ENCODE measurements at places on chromosomes 6 and 20.

DNA sequence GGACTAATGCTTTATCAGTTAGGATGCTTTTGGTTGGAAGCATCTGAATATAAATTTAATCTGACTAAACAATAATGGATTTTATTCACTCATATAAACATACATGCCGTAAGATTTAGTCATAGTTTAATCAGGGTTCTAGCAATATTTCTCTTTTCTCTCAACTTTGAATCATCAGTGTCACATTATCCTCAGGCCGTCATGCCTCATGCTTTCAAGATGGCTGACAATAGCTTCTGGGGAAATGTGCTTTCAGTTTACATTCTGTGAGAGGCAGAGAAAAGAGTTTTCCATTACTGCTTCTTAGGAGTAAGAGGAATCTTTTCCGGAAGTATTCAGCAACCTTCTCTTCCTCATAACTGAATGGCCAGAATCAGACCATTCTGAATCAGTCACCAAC, 162.2 kb downstream of the GJA1 start:
- no peak for DNase-seq

DNA sequence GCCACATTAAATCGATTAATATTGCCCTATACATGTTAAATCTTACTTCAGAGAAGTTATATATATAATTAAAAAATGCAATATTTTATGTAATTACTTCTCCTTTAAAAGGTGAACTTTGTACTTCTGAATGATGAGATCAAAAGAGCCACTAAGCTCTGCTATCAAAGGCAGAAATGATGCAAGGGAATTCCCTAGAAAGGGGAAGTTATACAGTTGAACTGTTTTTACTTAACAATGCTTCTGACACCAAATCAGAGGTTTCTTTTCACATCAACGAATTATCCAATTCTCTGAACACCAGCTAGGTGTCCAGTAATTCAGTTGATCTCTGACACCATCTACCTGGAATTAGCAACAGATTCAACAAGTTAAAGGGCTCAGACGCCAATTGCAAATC, 319.9 kb upstream of the TSHZ2 start:
- no peak for DNase-seq

GRCh38 chr6:103729658-103730057, 1130.1 kb downstream of the HACE1 start:
- no peak for DNase-seq

DNA sequence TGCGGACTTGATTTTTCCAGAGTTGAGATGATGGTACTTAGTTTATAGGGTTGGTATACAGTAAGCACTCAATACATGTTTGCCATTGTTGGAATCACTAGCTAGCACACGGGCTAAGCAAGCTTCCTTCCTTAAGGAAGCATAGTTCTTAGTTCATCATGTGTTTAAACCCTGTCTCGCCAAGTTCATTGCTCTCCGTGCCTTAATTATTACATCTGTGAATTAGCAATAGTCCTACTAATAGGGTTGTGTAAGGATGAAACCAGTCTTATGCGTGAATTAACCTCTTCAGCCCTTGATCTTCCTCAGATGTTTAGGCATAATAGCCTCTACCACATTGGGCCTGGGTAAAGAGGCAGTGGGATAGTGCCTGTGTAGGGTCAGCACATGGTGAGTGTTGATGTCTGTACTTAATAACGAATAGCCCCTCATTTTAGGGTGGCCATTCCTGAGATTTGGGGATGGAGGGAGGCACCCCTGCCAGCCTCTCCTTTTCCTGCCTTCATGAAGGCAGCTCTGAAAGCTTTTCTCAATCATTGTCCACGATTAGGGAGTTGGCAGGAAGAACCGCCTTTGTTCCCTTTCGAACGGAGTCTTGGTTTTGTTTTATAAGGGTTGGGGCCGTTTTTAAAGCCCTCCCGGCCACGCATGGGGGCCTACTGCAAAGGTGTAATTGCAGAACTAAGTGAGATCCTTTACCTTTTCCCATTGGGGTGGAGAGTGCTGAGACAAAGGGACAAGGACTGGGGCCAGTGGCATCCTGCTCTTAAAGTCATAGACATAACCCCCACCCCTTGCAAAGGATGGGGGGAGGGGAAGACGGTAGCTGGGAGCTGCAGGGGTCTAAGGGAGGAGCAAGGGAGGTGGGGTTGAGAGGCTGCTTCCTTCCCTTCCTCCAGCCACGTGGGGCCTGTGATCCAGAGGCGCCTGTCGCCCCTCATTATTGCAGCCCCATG, 2.1 kb downstream of the DNMT3B start:
- no peak for DNase-seq

- no peak for DNase-seq
These were observed 303.1 kb downstream of the HAO1 start for GRCh38 chr20:7637184-7637583.

GRCh38 chr20:10970109-10970508, 296.3 kb upstream of the JAG1 start:
- no peak for DNase-seq

DNA sequence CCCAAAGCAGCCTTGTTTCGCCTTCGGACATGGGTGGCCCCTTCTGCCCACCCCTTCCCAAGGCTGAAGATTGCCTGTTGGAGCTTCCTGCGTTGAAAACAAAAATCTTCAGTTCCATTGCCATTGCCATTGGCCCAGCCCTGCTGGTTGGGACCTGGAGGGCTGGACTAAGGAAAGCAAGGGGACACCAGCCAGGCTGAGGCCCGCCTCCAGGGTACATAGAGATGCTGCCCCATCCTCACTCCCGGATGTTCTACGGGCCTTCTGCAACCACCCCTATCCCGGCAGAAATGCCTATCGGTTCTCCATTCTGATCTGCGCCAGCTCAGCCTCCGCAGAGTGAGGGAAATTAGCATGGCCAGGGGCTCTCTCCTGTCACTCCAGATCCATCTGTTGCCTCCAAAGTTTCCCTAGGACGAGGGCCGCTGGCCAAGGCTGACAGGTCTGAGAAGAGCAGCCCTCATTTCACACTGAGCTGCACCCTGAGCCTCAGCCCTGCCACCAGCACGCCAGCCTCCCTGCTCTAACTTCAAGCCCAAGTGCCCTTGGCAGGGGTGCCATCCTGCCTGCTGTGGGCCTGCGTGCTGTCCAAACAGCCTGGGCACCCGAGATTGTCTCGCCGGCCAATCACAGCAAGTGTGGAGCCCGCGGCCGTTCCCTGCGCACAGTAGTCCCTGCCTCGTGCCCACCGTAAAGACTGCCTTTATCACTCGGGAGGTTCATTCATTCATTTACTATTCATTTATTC, 13.4 kb upstream of the STX16 start:
- no peak for DNase-seq

- no peak for DNase-seq
These were observed 335.5 kb upstream of the NOX3 start for GRCh38 chr6:155791186-155791585.
